ENCODE measurements at places on chromosomes 6 and 20.

GRCh38 chr6:157312757-157313156, 10.6 kb downstream of the TMEM242 start:
- DNase-seq, result no peak

- DNase-seq, result no peak
Measured at GRCh38 chr6:81818901-81819361, 66.5 kb upstream of the TENT5A start.

- DNase-seq, result peak; percentile 63
Measured at GRCh38 chr6:26196846-26197635, 109.8 kb downstream of the HFE start.

DNA sequence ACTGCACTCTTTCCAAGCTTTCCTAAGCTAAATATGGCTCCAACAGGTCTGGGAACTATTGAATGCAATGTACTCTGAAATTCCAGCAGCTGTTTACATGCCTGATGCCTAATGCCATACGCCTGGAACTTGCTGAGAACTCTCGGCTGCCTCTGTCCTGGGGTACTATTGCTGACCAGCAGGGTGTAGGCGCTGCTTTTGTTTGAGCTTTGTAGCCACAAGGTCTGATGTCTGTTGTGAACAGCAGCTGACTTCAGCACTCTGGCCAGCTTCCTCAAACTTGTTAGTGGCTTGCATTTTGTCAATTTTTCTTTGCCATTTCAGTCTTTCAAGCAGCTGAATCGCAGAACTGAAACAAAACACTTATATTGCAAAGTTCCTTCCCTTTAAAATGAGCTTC, 26.7 kb downstream of the SAYSD1 start:
- no peak for DNase-seq

DNA sequence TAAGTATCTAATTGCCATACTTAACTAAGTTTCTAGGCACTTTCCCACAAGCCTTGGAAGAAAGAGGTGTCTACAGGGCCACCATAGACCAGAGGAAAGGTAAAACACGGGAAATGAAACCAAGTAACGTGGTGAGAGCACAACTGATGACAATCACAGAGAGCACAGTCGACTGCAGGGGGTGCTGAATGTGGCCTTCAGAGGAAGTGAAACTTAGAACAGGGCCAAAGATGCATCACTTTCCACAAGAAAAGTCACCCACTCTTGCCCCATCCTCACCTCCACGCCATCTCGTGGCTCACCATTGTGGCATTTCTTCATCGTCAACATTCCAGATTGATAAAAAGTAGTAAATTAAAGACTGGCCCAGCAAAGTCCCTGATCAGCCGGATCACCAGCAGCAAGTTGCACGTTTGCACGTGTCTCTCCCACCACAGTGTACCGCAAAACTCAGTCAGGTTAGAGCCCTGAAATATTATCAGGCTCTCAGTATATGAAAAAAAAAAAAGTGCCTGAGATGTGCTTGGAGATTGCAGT, 31.4 kb downstream of the HIVEP2 start:
- peak; percentile 54 for DNase-seq

DNA sequence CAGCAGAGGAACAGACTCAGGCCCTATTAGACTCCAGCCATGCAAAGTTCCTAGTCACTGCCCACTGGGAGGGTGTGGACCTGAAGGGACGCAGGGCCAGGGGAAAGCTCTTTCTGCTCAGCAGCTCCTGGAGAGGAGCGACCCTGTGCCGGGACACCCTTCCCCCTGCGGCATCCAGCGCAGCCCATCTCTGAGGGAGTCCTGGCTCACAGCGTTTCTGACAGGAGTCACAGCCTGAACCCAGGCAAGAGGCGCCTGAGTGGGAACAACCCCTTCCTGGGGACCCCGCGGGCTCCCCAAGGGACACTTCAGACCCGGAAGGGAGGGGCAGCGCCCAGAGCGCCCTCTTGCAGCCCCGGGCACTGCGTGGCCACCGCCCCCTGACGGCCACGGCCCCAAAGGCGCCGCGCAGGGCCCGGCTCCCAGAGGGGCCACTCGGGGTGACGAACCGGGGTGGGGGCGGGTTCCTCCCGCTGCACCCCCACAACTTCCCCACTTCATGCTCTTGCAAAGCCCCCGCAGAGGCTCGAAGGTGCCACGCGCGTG, 862 bp downstream of the UCKL1 start:
- no peak for DNase-seq

DNA sequence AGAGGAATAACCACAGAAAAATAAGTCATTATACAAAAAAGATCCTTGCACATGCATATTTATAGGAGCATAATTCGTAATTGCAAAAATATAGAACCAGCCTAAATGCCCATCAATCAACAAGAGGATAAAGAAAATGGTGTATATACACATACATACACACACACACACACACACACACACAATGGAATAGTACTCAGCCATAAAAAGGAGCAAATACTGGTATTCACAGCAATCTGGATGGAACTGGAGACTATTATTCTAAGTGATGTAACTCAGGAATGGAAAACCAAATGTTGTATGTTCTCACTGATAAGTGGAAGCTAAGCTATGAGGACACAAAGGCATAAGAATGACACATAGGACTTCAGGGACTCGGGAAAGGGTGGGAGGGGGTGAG, 1.9 kb upstream of the KIAA1586 start:
- DNase-seq, result no peak

DNA sequence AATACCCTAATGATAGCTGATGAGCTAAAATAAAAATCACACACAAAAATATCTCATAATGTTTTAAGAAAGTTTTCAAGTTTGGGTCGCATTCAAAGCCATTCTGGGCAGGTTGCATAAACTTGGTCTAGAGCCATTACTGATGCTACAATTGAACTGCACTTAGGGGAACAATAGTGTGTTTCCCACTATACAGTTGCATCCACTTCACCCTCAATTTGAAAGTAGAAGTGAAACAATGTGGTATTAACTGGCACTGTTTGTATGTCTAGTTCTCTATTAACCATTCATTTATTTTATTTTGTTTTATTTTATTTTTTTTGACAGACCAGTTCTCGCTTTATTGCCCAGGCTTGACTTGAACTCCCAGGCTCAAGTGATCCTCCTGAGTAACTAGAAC, 23.0 kb upstream of the STK38 start:
- DNase-seq, result no peak

DNA sequence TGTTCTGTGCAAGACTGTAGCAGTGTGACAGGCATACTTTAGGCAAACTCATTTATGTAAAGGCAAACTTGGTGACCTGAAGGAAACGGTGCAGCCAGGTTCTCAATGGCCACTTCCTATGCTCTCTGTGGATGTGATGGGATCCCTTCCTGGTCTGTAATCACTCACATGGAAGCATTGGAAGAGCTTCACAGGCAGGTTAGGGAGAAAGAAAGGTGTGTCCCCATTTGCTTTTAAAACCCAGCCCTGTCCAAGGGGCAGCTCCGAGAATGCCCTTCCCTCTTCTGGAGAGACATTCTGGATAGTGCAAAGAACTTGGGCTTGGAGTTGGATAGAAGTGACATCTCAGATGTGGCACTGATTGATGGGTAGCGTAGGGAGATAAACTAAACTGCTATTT, 28.1 kb downstream of the CEP43 start:
- DNase-seq, result no peak

- no peak for DNase-seq
Measured at GRCh38 chr6:113187661-113188060, 669.5 kb upstream of the MARCKS start.
